ENCODE measurements at places on chromosomes 16 and 17.

- no peak for DNase-seq
Observed at GRCh38 chr17:4719684-4720221, 9.3 kb downstream of the ARRB2 start.

GRCh38 chr17:10372906-10373305 lies at the start of gene MYH13:
TSS of gene MYH13 (minus strand) at chr17:10373006. CDS start at chr17:10364530, 8,476 bp downstream.
- DNase-seq, result no peak

- DNase-seq, result no peak
Observed at GRCh38 chr17:41894791-41895331, 23.9 kb downstream of the ACLY start.

DNA sequence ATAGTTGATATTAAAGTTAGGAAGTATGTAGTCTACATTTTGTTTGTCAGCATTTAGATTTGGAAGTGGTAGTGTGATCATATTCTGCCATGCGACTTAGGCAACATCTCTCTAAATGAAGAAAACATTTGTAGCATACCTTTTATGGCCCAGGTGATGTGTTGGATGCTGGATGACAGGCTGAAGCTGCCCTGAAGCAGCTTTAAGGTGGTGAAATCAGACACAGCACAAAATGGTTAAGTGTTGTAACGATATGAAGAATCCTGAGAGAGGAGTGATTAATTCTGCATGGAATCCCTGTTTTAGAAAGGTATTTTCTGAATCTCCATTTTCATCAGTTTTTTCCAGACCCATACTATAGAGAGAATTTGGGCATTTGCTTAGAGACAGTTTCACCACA lies 28.3 kb downstream of the AATF start:
- DNase-seq, result no peak

DNA sequence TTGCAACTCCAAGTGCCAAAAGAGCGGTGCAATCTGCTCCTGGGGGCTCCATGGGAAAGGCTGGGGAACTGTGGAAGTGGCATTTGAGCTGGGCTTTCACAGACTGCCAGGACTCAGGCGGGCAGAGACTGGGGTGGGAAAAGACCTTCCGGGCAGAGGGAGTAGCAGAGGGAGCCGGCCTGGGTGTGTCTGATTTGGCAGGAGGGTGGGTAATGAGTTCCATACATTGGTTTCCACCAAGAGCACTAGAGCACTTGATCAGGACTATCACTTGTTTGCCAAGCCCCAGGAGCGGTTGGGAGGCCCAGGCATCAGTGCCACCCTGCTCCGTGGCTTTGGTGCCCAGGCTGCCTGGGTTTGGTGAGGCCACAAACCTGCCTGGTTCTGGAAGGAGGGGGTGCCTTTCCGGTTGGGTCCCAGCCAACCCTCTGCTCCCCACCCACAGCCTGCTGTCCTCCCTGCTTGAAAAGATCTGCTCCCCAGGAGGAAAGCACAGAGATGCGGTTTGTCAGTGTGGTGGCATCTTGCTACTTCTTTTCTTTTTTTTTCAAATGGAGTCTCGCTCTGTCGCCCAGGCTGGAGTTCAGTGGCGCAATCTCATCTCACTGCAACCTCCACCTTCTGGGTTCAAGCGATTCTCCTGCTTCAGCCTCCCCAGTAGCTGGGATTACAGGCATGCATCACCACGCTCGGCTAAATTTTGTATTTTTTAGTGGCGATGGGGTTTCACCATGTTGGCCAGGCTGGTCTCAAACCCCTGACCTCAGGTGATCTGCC lies 3.5 kb upstream of the TRIM47 start:
- no peak for DNase-seq

Data from activated CD8-positive, alpha-beta memory T cell treated with anti-CD3 and anti-CD28 coated beads for 48 hours (primary cell).